CD14-positive monocyte (primary cell): ENCODE measurements at places on chromosomes 5 and 9.

DNA sequence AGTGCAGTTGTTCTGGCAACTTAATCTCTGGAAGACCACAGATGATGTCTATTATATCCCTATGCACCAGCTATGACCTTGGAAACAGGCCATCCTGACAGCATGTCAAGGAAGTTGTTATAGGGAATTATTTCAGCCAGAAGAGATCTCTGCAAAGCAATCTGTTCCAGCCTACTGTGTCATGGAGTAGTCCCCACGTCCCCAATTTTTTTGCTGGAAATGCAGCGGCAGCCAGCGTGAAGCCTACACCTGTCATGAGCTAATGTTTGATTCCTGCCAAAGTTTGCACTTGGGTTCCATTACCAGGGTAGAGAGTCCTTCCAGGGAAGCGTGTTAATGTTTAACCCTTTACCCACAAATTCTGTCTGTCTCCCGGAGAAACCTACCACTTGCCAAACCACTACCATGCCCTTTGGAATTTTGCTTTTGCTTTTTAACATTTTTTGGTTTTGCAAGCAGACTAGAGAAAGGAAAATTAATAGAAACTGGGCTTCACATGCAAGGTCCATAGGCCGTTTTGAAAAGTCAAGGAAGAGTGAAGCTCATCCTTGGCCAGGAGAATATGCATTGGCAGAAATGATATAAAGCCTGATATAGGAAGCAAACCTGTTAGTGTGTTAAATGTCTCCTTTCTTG is 174.9 kb upstream of the SPRY4 start:
- no peak for DNase-seq

- DNase-seq = no peak
Measured at GRCh38 chr5:32331217-32331934, 18.6 kb upstream of the MTMR12 start.

DNA sequence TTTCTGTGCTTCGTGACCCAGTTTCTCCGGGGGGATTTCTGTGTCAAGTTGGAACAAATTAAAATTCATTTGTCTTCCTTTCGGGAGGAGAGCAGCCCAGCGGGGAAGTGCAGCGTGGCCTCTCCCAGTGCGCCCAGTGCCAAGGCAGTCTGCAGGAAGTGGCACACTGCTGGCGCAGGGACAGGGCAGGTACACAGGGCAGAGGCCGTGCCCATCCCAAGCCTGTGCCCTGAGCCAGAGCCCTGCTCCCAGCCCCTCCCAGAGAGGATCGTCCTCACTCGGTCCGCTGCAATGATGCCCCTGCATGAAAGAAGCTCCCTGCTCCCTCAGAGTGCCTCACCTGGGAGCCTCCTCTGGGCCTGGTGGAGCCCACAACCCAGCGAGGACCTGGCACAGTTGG is 82.4 kb upstream of the PPP1R26 start:
- DNase-seq = no peak

DNA sequence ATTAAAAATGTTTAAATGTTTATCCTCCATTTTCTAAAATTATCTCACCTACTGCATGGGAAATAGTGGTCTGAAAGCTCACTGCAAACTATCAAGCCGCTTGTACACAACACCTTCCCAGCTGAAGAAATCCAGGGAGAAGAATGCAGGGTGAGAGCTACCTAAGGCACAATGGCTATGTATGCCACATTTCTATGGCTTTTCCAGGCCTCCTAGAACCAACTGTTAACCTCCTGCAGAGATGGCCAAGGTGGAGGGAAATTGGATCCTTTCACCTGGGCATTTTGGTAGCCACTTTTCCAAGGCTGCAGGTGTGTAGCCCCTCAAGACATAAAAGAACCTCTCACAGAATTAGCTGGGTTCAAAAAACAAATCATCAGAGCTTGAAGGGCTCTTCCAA is 286.4 kb downstream of the EBF1 start:
- no peak for DNase-seq

DNA sequence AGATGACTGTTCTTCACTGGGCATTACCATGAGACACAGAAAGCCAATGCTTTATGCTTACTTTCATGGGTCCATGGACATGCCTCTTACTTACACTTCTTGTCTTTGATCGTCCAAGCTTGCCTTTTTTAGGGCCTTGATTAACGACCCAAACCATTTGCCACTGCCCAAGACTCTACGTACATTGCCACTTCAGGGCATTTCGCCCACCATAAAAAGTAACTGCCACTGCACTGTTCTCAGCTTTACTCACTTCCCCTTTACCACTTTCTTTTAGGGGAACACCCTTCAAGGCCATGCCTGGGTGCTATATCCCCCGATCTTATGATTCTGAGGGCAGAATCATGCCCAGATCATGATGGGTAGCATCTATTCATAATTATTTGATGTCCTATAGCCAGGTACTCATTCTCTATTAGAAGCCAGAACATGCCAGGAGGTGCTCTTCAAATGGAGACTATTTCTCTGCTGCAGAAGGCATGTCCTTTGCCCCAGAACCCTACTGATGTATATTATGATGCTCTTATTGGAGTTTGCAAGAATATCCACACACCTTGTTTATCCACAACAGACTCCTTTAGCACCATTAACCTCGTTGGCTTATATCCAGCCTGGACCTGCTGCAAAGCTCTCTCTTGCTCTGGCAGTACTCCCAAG is 64.1 kb upstream of the RAD23B start:
- peak; percentile 24 for DNase-seq

DNA sequence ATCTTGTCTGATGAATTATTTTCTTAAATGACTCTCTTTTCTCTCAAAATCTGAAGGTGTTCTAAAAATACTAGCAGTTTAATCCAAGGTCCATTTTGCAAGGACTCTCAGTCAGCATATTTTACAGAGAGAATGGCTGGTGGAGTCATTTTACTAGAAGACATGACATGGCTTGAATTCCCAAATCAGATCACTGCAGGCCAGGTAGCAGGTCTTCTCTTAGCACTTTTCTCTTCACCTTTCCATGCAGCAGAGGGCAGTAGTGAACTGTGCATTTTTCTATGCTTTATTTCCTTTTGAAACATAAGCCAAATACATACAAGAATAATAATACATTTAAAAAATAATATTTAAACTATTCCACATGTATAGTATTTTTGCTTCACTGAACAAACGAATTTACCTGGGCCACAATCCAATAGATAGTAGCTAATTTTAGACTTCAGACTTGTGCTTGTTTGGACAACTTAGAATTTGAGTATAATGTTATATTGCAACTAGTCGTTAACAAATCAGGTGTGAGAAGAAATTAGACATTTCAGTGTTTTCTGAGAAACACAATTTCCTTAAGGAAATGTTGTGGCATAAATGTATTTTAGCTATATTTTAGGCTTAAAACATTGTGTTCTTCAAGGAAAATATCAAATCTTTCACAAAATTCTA is 289.4 kb upstream of the DAB2 start:
- peak; percentile 19 for DNase-seq

- no peak for DNase-seq
Measured at GRCh38 chr9:110828264-110828663, 159.7 kb downstream of the MUSK start.

DNA sequence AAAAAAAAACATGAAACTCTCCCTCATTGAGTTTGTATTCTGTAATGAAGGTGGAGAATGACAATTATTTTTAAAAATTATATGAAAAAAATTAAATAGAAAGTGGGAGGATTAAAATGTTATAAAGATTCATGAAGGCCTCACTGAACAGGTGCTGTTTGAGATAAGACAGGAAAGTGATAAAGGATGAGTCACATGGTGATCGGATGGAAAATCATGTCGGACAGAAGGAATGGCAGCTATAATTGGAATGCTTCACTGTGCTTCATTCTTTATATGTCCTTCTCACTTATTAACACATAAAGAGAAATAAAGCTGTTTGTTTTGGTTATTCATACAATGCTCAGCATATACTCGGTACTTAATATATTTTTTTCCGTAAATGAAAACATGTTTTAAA is 464.5 kb upstream of the RGMB start:
- DNase-seq = no peak

DNA sequence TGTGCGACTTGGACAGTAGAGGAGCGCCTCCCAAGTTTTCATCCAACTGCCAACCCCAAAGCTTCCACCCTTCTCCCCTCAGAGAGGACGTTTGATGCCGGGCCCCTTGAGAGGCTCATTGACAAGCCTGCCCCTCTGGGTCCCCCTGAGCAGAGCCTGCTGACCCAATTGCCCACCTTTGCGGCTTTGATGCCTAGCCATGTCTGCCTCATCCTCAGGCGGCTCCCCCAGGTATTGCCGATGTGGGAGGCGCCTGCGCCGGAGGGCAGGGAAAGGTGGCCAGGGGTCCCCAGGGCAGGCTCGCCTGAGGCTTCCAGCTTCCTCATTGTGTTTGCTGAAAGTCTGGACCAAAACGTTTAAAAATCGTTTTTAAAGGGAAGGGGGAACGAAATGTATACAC is 1.4 kb downstream of the ODF2 start:
- DNase-seq = no peak

- DNase-seq = no peak
Measured at GRCh38 chr5:26737348-26738265, 300.8 kb downstream of the CDH9 start.

- DNase-seq = no peak
Measured at GRCh38 chr9:125919565-125919964, 172.4 kb downstream of the PBX3 start.

DNA sequence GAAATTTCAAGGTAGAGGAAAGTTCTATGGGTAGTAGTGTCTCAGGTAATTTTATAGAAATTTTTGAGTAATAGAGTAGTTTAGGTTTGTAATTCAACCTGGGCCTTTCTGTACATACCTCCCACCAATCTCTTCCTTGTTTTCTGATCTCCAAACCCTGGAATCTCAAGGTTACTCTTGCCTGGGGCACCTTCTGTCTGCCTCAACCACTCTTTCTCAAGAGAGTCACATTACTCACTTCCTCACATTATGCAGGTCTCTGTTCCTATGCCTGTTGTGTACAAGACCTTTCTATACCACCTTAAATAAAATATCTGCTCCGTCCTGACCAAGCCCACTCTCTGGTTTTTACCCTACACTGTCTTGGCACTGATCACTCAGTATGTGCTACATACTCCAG is 412.6 kb upstream of the CTNND2 start:
- DNase-seq = no peak

DNA sequence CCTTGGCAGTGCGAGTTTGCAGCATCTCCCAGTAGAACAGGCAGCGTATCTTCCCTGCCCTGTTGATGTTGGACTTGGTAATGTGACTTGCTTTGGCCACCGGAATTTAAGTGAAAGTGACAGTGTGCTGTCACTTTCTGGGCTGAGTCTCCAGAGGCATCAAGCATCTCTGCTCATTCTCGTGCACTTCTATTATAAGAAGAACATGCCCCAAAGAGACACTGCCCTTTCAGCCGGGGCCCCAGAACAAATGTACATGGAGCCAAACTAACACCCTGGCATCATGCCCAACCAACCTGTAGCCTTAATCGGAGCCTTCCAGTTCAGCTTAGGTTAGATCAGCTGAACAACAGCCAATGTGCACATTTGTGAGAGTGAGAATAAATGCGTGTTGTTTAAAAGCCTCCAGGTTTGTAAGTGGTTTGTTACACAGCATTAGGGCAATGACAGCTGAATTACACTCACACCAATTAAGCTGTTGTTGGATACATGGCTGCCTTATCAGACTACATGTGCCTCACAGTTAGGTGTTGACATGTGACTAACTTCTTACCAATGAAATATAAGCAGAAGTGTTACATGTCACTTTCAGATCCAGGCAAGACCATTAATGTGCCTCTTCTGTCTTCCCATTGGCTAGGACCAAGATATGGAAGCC is 22.1 kb upstream of the FRMD3 start:
- DNase-seq = no peak

DNA sequence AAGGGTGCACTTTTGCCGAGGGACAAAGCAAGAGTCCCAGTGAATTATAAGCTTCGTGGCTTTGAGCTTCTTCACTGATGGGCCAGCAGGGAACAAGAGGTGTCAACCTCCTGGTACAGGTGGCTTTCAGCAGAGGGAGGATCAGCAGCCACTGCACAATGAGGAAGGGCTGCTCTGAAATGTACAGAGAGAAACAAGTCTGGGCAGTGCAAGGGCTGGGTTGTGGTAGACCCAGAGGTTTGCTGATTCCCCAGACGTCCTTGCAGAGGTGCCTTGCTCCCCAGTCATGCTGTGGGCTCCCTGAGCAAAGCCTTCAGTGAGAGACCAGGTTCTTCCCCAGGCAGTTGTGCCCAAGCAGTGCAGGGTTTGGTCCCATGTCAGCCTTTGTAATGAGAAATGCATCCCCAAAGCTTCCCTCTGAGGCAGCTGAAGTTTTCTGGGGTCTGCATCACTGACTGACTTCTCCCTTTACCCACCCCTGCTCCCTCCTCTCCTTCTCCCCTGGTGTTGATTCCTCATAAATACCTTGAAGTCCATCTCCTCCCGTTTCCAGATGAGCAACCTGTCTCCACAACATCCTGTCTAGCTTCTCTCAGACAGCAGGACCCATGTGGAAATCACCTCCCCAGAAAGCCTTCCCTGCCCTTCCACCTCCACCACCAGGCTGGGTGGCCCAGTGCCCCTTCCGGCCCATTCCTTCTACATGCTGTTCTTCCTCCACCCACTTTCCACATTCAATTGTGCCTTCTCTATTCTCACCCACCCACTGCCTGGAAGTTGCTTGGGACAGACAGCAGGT is 599.6 kb upstream of the ADAMTS16 start:
- no peak for DNase-seq

DNA sequence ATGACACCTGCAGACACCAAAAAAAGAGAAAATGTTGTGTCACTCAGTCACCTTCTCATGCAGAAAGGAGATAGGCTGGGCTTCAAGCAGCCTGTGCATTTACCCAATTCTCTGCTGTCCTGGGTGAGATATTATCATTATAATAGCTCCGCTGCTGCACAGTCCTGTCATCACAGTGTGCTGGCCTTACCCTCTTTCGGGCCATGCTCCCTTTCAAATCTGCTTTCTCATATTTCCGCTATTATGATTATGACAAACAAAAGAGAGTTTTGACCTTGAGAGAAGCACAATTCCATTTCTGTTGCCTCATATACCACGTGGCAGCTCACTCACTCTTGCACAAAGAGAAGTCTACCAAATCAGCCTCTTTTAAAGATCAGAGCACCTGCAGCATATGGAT is 1350.1 kb upstream of the ACO1 start:
- no peak for DNase-seq

DNA sequence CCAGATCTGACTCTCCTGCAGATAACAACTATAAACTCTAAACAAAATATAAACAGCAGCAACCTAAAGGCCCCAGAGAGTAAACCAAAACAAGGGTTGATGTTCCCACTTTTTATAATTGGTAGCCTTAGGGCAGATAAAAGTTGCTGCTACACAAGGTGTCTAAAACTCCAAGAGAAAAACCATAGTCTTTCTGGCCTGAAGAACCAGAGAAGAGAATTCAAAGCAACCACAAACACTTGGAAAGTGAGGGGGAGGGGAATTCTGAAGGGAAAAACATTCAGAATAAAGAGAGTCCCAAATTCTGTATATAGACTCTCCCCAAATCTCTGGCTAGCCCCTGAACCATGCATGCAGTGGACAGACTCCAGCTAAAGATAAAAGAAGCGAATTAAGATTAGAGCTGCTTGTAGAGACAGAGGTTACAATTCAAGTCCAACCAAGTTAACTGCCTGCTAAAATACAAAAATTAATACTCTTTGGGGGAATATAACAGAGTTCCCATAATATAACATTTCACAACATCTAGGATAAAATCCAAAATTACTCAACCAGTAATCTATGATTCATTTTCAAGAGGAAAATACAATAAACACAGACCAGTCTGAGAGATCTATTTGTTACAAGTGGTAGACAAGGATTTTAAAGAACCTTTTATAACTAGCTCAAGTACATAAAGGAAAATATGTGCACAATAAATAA is 37.5 kb upstream of the RGMB start:
- DNase-seq = no peak

GRCh38 chr5:122723606-122724352 is 51.1 kb upstream of the SNX2 start:
- peak; percentile 17 for DNase-seq
